ENCODE measurements at places on chromosomes 7 and 10.

- no peak for DNase-seq
Observed at GRCh38 chr10:30674796-30675195, 45.2 kb upstream of the LYZL2 start.

DNA sequence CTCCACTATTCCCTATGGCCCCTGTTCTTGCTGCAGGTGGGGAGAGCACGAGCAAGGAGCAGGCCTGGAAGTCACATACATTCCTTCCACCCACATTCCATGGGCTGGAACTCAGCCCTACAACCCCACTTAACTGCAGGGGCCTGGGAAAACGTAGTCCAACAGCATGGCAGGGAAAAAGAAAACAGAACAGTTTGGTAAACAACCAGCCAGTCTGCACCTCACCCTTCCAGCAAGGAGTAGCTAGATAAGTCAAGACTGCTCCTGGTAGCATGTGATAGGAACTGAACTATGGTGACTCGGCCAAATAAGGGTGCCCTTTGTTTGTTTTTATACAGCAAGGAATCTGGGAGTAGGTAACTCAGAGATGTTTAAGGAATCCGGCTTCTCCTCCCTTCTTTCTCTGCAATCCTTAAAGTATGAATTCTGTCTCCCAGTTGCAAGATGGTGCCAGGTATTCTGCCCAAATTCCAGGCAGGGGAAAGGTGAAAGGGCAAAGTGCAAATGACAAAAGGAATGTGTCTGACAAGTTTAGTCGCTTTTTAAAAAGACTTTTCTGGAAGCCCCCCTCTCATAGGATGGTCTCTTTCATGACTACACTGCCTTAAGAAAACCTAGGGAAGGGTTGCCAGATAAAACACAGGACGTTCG, 311.7 kb upstream of the NEBL start:
- DNase-seq: no peak

- DNase-seq: no peak
Observed at GRCh38 chr10:35194906-35195305, 68.3 kb downstream of the CREM start.

GRCh38 chr7:125567686-125568085, 638.1 kb upstream of the POT1 start:
- no peak for DNase-seq

DNA sequence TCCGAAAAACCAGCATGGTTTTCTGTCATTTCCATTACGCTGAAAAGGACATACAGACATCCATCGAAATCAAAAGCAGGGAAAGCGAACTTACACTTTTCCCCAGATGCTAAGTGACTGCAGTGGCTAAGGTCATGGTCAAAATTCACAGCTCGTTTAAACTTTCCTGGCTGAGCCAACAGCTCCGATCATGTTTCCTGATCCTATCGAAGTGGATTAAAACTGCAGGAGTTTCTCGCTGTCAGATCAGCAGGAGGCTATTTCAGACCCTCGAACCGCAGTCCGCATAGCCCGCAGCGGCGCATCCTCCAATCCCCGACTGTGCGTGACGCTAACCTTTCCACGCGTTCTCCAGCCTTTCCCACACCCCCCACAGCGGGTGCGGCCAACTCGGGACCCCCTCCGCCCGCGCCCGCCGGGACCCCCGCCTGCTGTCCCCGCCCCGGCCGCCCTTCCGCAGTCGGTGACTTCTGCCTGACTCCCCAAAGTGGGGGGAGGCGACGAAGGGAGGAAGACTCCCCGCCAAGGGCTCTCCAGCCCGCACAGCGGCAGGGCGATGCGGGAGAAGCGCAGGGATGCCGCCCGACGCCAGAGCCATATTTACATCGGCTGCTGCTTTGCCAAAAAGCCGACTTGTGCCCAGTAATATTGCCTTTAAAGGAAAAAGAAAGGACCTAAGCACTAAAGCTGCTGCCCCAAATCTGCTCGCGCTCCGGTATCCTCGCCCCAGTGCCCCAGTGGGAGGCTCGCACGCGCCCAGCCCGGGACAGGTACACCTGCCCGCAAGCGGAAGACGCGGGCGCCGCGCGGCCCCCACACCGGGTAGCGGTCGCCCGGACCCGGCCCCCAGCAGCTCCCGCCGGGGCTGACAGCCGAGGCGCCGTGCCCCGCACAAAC, 1.2 kb downstream of the PIP4K2A start:
- DNase-seq: peak; percentile 16

DNA sequence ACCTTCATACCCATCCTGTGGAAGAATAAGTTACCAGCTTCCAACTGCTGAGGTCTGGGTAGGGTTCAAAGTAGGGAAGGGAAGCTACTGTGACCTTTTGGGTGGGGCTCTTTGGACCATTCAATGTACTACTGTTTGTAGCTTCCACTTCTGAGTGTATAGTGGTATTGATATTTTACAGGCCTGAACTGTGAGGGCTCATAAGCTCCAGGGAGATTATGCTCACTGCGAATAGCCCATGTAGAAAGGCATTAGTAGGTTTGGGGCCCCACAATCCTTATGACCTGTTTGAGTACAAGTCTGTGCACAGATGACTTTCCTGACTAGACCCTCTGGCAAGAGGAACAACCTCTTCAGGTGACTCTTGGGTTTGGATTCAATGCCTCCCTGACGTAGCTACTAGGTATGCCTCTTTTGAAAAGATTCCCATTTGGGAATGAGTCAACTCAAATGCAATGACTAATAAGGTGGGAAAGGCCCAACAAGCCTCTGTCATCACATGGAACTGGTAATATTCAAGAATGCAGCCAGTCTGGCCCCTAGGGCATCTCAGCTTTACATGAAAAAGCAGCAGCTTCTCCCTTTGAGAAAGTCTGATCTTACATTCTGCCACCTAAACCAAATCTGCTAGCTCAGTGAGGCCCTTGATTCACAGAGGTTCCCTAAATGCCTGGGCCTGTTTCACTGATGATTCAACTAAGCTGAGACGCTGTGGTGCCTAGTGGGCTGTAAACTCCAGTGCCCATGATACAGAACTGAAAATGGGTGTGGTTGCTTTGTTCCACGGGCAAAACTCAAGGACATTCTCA, 79.8 kb downstream of the ABI1 start:
- no peak for DNase-seq

GRCh38 chr10:55892276-55892675, 468.8 kb downstream of the ZWINT start:
- DNase-seq: no peak

DNA sequence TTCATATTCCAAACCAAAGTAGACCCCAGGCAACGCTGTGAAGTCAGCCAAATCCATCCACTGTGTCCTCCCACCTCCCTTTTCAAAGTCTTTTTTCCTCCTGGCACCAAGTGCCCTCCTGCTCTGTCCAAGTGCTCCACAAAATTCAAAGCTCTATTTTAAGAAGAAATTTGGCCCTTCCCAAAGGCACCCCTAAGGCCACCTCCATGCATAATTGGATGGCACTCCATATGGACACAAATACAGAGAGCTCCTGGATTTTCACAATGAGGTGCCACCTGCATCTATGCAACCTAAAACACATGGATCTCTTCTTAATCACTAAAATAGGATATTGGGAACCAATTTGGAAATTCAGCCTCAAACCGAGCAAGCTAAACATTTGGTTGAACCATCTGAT, 121.6 kb downstream of the RELN start:
- no peak for DNase-seq

DNA sequence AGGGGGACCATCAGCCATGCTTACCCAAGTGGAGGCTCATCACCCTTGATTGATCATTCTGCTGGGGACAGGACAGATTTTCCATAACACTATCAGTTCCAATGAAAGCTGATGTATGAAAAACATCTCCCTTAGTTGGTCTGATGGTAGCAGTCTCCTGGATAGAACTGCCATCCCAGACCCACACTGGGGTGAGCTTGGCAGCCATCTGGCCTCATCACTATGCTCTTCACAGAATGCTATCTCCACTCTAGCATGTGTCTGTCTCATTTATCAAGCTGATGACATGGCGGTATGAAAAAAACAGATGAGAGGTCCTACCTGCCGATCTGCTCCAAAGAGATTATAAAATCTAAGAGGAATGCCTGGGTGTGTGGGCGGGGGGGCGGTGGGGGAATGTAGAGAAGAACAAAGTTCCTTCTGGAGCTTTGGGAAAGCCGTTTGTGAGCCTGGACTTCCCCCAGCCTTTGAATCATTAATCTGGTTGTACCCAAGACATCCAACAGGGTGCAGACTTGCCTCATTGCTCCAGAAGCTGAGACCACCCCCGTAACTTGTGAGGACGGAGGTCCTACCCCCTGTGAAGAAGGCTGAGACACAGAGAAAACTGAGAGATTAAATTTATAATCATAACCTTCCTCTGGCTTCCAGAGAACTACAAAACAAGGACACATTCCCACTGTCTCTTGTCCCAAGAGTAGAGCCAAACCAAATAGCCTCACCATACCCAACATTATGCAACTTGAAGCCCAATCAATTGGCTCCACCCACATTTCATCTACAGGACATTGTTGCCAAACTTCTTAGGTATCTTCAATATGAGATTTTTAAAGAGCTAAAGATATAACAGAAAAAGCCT, 340.8 kb downstream of the KCNMA1 start:
- no peak for DNase-seq

DNA sequence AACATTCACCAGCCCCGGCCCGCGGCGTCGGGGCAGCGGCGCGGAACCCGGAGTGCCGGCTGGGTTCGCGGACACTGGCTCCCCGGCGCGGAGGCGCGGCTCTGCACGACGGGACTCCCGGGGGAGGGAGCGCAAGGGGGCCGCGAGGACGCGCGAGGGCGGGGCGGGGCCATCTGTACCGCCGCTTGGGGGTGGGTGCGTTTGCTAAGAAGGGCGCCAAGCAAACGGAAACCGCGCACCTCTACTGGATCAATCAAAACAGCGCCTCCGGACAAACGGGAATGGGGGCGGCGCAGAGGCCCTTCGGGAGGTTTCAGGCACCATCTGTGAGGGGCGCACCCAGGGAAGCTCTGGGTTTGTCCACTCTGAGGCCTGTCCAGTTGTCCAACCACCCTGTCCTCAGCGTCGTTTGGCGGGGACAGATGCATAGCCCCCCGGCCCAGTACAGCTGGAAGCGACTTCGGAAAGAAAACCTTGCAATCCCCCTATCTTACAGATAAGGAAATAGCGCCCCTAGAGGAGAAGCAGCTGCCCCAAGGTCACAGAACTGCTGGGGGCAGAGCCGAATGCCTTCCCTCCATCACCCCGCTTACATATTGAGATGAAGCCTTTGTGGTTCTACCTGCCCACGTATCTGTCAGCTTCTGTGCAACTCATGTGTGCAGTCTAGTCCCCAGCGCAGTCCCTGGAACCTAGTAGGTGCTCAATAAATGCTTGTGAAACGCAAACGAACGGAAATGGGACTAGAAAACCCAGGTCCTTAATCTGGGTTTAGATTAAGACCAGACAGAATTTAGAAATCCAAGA, 10.7 kb upstream of the SLIT1 start:
- DNase-seq: peak; percentile 19

GRCh38 chr7:25134358-25135010, 9.4 kb upstream of the CYCS start:
- DNase-seq: no peak

- DNase-seq: no peak
Observed at GRCh38 chr10:12628153-12628552, 278.8 kb downstream of the CAMK1D start.

- DNase-seq: no peak
Observed at GRCh38 chr7:155871211-155871610, 58.9 kb upstream of the SHH start.

DNA sequence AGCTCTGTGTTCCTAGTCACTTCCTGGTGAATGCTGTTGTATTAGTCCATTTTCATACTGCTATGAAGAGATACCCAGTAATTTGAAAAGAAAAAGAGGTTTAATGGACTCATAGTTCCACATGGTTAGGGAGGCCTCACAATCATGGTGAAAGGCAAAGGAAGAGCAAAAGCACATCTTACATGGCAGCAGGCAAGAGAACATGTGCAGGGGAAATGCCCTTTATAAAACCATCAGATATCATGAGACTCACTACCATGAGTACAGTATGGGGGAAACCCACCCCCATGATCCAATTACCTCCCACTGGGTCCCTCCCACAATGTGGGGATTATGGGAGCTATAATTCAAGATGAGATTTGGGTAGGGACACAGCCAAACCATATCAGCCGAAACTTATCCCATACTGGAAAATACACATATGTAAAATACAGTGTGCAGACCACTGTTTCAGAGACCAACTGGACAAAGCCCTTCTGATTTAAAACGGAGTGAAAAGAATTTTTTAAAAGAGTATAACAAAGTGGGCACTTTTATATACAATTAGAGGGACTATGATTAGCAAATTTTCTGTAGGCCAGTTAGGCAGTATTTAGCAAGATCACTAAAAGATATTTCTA, 8.0 kb downstream of the CYREN start:
- no peak for DNase-seq

- no peak for DNase-seq
Observed at GRCh38 chr10:16644146-16644545, 122.5 kb upstream of the C1QL3 start.

- no peak for DNase-seq
Observed at GRCh38 chr10:54091237-54091636, 709.8 kb downstream of the PCDH15 start.

GRCh38 chr7:109029866-109030265, 460.2 kb downstream of the DNAJB9 start:
- no peak for DNase-seq

DNA sequence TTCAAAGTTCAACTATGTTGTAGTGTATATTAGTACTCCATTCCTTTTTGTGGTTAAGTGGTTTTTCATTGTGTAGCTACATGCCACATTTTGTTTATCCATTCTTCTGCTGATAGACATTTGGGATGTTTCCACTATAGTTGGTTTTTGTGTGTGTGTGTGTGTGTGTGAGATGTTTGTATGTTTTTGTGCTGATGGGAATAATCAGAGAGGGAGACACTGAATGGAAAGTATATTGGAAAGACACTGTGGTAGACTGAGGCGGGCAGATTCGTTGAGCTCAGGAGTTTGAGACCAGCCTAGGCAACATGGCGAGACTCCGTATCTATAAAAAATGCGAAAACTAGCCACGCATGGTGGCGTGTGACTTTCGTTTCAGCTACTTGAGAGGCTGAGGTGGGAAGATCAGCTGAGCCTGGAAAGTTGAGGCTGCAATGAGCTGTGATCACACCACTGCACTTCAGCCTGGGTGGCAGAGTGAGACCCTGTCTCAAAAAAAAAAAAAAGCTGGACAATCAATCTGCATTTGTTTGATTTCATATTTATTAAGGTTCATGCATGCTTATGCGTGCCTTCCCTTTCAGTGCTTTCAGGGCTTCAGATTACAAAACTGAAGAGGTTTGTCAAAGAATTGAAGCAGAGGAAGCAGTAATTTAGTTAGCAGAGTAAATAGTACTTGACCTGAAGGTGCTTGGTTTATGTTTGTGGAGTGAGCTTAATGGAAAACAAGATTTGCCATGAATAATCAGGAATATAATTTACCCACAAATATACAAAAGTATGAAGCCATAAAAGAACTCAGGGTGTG, 14.7 kb downstream of the SEC24C start:
- no peak for DNase-seq

GRCh38 chr7:155741805-155742204, 70.5 kb downstream of the SHH start:
- DNase-seq: no peak
